ENCODE measurements at places on chromosomes 6 and 20.

- DNase-seq: no peak
Observed at GRCh38 chr6:106785298-106785697, 155.9 kb downstream of the QRSL1 start.

DNA sequence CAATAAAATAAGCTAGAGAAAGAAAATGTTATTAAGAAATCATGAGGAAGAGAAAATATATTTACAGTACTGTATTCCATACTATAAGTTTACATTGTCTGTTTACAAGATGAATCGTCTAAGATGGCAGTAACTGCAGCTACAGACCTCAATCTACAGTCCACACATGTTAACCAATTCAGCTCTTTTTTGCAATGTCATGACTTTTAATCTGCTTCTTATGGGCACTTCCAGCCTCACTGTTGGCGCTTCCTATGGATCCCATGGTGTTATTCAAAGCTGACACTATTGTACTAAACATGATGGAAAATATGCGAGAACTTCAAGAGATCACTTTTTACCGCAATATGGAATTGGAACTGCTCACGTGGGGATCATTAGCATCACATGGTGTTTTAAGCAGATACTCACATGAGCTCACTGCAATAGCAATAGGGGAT lies 451.5 kb upstream of the CITED2 start:
- DNase-seq: no peak

GRCh38 chr20:48763216-48763914 lies 64.4 kb downstream of the PREX1 start:
- DNase-seq: no peak

DNA sequence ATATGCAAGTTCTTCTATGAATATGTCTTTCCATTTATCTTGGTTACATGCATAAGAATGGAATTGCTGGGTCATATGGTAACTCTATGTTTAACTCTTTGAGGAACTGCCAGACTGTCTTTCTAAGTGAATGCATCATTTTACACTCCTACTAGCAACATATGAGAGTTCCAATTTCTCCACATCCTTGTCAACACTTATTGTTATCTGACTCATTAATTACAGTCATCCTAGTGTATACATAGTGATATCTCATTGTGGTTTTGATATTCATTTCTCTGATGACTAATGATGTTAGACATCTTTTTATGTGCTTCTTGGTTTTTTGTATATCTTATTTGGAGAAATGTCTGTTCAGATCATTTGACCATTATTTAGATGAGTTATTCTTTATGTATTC lies 96.7 kb upstream of the LAMP5 start:
- DNase-seq: no peak

DNA sequence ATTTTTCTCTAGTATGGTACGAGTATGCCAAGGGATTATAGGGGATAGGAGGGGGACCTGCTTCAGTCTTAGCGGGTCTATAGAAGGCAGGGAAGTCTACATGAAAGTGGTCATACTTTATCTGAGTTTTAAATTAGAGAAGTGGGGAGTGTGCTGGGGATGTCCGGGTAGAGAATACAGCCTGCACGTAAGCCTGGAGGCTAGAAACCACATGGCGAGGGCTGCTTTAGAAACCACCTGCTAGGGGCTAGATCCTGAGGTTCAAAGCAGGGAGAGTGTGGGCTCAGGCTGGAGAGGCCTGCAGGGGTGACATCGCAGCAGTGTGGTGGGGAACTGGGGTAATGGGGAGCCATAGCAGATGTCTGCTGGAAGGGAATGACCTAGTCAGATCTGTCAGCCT lies 85.2 kb downstream of the VEGFA start:
- no peak for DNase-seq

GRCh38 chr20:58223358-58223941 lies 5.0 kb downstream of the ANKRD60 start:
- no peak for DNase-seq

DNA sequence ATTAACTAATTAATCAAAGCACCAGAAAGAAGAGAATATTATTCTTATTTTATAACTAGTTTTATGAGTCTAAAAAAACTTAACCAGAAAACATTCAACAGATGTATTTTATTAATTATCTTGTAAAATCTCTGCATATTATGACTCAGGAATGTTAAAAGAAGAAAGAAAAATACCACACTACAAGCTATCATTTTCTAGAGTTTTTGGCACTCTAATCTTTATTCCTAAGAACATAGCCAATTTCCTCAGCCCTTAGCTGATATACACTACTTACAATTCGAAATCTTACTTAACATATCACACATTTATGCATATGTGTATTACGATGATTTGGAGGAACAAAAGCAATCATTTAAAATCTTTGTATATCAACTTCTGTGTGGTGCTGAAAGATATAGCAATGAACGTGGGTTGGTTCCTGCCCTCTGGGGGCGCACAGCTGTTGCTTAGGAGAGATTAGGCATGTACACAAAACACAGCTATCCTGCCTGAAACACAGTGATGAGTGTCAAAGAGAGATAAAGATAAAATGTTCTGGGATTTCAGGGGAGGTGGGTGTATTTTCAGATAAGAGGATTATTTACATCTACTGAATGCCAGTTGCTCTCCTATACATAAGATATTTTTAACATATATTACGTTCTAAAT lies 404.5 kb downstream of the SYNE1 start:
- DNase-seq: no peak

DNA sequence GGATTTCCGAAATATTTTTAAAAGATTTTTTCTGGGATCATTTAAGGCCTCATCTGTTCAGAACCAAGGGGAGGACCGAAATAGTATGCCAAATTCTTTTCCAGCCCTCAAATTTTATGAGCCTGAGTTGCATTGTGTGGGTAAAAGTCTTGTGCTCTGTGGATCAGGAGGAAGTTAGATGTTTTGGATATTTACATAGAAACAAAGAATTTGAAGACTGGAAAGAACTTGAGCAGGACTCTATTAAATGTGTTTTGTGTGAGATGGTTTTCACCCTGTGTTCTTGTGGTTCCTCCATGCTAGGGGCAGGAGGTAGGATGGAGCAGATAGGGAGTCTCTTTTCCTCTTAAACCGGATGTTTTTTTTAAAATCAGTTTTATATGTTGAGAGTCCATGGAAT lies 329.1 kb downstream of the LAMA2 start:
- no peak for DNase-seq

DNA sequence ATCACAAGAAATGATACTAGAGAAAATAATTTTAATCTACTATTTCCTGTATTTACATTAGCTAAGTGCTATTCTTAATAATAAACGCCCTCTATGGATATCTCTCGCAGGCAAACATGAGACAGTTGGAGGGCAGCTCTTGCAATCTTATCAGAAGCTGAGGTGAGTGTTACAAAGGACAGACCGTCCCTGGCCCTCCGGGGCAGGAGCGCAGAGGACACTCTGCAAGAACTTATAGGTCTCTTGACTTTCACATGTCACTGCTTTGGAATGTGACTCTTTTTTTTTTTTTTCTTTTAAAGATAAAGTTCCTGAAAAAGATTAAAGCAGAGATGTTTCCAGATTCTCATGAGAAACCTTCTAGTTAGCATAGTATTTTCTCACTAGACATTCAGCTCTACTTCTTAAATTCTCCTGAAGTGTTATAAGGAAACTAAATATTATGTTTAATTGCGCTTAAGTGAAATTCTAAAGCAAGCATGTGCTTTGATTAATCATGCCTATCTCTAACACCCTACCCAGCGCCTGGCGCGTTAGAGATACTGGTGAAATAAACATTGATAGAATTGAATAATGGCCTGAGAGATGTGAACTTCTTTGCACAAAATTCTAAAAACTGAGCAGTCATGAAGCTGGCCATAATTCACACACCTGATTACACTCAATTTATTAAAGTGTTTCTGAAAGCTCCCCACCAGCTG lies 57.4 kb downstream of the SYTL3 start:
- no peak for DNase-seq

DNA sequence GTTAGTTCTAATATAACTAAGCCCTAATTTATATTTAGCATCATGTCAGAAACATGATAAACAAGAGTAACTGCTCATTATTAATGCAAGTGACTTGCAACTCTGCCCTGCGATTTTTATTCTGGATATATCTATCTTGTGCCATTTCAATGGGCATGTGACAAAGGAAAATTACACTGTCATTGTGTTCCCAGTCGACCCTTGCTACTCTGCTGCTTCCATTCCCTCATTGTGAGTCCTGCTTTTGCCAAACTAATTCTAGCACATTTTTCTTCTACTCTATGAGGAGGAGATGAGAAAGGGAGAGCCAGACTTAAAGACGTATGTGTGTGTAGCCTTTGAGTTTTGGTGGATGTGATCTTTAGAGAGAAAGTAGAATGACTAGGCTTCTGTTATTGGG lies 275.9 kb downstream of the ARHGAP18 start:
- DNase-seq: no peak
